ENCODE measurements at places on chromosomes 16 and 17. TPM values are rescaled to one million over a fixed set of nuclear protein-coding genes. Genes with fewer than 3 reads are reported as not detected.

Gene SLC4A1
- total RNA-seq = not detected

Gene TP53TG3F
- not detected for total RNA-seq

Gene MARVELD3
- not detected for total RNA-seq

Gene UNC13D
- total RNA-seq = 0.48 TPM

Gene KRTAP4-6
- not detected for total RNA-seq

Gene ANKRD40CL
- not detected for total RNA-seq

Gene SULT1A2
- total RNA-seq = 0.72 TPM

Gene ZNF23
- total RNA-seq = 8.9 TPM
